Naive thymus-derived CD8-positive, alpha-beta T cell (primary cell): ENCODE measurements at places on chromosomes 4 and X.

- no peak for DNase-seq
Observed at GRCh38 chrX:100649550-100650356, 5.8 kb downstream of the SRPX2 start.

- no peak for DNase-seq
Observed at GRCh38 chr4:153748378-153748777, 11.4 kb downstream of the RNF175 start.

- DNase-seq, result peak; percentile 8
Observed at GRCh38 chrX:96685210-96686099, 813 bp downstream of the DIAPH2 start.

DNA sequence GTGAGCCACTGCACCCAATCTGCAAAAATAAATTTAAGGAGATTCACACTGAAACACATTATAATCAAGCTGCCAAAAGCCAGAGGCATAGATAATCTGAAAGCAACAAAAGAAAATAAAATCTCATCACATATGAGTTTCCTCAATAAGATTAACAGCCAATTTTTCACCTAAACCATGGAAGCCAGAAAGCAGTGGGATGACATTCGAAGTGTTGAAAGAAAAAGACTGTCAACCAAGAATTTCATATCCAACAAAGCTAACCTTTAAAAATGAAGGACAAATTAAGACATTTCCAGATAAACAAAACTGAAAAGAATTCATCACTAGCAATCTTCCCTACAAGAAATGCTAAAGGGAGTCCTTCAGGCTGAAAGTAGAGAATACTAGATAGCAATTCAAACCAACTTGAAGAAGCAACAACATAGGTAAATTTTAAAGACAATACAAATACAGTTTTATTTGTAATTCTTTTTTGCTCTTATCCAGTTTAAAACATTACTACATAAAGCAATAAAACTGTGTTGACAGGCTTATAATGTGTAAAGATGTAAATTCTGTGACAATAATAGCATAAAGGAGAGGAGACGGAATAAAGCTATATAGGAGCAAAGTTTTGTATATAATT, 23.1 kb upstream of the KLHL8 start:
- no peak for DNase-seq

GRCh38 chr4:107115185-107115847, 79.2 kb upstream of the DKK2 start:
- no peak for DNase-seq

DNA sequence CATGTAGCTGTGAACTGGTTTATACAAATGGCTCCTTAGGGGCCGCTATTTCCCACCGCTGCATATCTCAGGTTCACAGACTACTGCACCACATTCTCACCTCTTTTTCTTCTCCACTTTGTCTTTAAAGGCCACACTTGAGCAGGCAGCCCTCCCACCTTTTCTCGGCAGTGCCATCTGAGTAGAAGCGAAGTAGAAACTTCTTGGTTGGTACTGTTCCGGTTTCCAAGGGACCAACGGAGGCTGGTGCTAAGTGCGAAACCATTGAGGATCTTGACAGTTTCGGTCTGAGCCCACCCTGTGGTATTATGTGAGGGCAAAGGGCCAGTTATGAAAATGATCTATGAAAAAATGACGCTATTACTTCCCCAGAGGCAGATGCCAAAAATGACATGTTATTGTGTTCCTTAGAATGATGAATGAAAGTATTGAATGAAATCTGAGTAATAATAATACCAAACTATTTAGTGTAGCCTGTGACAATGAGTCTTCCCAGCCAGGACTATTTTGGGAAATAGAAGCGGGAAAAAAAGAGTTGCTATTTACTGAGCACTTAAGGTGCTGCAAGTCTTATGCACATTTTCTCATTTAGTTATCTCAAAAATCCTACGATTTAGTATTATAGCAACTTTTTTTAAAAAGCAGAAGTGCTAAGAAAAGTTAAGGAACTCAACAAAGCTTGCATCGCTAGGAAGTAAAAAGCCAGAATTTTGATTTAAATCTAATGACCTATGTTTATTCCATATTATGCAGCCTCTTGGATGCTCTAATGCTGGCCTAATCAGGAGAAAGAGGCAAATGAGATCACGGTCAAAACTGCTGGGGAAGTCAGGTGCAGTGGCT, 29.6 kb upstream of the CHRNA9 start:
- DNase-seq, result peak; percentile 55

GRCh38 chrX:470686-471085, 84.0 kb upstream of the PPP2R3B start:
- no peak for DNase-seq

- DNase-seq, result no peak
Observed at GRCh38 chr4:108172231-108172752, 3.6 kb upstream of the LEF1 start.

GRCh38 chr4:26763063-26763462, 97.6 kb upstream of the STIM2 start:
- no peak for DNase-seq

DNA sequence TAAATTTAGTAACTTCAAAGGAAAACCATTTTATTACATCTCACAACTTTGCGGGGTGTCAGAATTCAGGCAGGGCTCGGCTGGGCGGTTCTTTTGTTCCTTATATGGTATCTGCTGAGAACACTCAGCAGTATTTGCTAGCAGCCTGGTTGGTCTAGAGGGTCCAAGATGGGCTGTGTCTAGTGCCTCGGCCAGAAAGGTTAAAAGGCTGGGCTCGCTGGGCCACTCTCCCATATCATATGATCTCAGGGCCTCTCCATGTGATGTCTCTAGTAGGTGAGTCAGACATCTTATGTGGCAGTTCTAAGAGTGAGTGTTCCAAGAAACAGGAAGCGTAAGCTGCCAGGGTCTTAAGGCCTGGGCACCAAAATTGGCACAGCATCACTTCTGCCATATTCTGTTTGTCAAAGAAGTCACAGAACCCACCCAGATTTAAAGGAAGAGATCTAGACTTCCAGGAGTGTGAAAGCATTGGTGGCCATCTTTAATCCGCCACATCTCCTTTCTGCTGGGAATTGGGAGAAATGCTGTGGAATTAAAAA, 100.9 kb upstream of the ATP6AP2 start:
- no peak for DNase-seq

DNA sequence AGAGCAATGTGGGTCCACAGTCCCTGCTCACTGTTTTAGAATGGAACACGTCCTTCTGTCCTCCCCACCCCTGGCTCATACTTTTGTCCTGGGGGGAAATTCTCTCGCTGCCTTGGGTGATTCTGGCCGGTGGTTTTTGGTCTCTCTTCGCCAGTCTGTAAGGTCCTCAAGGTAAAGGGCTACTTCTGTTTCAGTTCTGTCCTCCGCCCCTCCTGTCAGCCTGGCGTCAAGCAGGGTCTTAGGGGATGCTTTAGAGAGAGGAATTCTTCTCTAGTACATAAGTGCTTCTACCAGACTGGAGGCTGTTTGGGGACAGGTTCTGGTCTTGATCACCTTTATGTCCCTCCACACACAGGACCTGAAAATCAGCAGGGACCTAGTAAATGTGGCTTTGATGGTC, 617 bp upstream of the MRFAP1L1 start:
- DNase-seq, result no peak

- no peak for DNase-seq
Observed at GRCh38 chr4:106898621-106899230, 137.4 kb downstream of the DKK2 start.

DNA sequence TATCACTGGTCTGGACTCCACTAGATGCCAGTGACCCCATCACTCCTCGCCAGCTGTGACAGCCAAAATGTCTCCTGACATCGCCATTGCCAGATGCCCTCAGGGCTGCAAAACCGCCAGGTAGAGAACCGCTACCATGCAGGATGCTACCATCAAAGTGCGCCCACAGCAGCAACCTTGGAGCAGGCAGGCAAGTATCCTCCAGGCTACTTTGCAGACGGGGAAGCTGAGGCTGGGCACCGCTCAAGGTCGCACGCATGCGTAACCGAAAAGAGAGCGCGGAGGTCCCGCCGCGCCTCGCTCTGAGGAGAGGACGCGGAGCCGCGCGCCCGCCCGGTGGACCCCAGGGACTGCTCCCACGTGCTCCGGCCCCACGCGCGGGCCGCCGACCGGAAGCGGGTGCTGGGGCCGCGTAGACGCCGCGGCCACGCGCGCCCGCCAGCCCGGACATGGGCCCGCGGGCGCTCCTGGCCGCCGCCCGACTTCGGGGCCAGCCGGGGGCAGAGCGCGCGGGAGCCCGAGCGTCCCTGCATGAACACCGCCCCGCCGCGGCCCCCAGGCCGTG, at the start of gene STS:
Gene STS (plus strand): TSS at position 300 of the 565 bp plus-strand sequence. CDS start 105,488 bp downstream, outside the sequence.
- peak; percentile 62 for DNase-seq

- no peak for DNase-seq
Observed at GRCh38 chr4:101037249-101037648, 310.1 kb downstream of the PPP3CA start.

DNA sequence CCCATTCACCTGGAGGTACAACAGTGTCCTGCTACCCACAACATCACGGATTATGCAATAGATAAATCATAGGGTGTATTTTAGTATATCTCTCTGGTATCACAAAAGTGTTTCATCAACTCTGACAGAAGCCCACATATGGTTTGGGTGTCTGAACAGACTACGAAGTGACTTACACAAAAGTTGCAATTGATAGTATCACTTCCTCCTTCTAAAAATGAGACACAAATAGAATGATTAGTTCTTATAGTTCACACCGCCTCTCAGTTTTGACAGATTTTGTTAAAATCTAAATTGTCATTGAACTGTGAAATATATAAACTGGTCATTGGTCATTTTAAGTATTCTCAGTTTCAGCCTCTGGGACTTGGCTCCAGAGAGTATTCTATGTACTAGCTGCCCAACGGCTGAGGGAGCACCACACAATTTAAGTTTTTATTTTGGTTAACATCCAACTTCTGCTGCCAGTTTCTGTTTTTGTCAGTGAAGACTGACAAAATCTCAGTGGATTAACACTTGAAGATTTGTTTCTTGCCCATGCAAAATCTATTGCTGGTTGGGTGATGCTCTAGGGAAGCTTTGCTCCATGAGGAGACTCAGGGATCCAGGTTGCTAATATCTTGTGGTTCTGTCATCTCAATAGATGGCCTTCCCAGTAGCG, 113.8 kb upstream of the PUDP start:
- DNase-seq, result no peak

- no peak for DNase-seq
Observed at GRCh38 chr4:3212391-3213105, 36.4 kb upstream of the MSANTD1 start.

- DNase-seq, result no peak
Observed at GRCh38 chr4:140839888-140840790, 84.0 kb upstream of the TBC1D9 start.

DNA sequence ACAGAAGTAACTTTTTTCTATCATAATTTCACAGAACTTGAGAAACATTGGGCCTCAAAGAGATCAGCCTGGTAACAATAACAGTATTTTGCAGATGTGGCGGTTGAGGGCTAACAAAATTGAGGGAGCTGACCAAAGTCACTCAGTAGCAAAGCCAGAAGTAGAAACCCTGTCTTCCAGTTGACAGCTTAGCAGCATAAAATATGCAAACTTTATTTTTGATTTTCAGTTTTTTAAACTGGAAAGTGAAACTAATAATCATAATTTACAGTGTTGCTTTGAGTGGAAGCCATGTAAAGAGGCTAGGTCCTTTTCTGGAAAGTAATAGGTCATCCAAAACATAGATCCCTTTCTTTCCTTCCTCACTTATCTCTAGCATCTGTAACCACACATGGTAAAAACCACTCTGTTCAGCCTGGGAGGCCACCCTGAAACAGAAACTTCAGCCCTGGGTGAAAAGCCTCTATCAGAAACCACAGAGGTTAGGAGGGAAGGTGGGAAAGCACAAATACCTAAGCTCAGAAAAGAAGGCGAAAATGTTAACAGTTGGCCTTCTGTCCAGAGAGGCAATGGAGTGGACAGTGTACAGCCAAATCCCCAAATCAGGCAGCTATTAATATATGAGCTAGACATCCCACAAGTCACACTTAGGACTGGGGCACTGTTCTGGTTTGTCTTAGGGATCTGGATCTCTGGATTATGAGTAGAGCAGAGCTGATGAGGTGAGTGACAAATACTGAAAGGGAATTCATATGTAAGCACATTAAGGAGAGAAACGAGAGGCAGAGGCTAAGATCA, 61.1 kb upstream of the ARSJ start:
- DNase-seq, result no peak

- no peak for DNase-seq
Observed at GRCh38 chr4:103036169-103036568, 16.7 kb upstream of the SLC9B1 start.

- peak; percentile 42 for DNase-seq
Observed at GRCh38 chr4:82293304-82293703, 80.5 kb downstream of the HNRNPD start.

DNA sequence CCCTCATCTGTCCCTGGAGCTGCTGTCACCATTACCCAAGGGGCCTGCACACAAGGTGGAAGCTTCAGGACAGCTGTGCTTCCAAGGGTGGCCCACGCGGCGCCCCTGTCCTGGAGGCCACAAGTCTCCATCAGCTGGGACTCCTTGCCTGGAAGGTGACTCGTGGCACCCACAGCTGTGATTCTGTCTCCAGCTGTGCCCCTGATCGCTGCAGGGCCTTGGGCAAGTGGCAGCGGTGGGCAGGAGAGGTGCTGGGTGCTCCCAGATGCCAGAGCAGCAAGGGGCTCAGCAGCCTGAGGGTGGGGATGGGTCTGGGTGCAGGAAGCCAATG, 9.0 kb upstream of the DUSP9 start:
- DNase-seq, result no peak

DNA sequence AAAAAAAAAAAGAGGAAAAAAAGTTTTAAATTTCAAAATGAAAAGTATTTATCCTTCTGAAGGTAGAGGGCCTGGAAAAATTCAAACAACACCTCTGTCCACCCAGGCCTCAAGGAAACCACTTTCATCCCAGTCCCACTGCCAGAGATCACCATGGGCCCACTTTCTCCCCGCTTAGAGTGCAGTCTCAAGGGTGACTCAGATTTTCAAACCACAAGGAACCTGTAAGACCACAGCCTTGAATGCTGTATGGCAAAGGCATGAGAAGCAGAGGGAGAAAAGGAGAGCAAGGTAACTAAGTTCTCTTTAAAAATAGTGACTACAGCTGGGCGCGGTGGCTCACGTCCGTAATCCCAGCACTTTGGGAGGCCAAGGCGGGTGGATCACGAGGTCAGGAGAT, 87.9 kb upstream of the PACRGL start:
- no peak for DNase-seq

- DNase-seq, result no peak
Observed at GRCh38 chr4:159232465-159233106, 129.7 kb downstream of the RAPGEF2 start.

DNA sequence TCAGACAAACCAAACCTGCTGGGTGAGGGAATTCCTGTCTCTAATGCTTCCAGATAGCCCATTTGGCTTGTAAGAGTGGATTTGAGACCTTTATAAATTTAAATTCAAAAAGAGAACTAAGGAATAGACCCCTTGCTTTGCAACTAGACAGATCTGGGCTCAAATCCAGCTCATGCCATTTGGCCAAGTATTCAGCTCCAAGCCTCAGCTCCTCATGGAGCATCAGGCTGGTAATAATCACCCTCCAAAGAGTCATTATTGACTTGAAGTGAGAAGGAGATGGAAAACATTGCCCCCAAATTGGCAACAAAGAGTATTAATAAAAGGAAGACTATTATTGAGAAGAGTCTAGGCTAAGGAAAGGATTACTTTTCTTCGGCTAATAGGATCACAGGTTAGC, 134.7 kb downstream of the PDE5A start:
- DNase-seq, result no peak

- DNase-seq, result no peak
Observed at GRCh38 chr4:26406346-26406975, 83.8 kb downstream of the CCKAR start.

- DNase-seq, result no peak
Observed at GRCh38 chr4:70754990-70755688, 33.4 kb downstream of the RUFY3 start.
